H9 (cell line): ENCODE measurements at places on chromosomes 7 and 10.

DNA sequence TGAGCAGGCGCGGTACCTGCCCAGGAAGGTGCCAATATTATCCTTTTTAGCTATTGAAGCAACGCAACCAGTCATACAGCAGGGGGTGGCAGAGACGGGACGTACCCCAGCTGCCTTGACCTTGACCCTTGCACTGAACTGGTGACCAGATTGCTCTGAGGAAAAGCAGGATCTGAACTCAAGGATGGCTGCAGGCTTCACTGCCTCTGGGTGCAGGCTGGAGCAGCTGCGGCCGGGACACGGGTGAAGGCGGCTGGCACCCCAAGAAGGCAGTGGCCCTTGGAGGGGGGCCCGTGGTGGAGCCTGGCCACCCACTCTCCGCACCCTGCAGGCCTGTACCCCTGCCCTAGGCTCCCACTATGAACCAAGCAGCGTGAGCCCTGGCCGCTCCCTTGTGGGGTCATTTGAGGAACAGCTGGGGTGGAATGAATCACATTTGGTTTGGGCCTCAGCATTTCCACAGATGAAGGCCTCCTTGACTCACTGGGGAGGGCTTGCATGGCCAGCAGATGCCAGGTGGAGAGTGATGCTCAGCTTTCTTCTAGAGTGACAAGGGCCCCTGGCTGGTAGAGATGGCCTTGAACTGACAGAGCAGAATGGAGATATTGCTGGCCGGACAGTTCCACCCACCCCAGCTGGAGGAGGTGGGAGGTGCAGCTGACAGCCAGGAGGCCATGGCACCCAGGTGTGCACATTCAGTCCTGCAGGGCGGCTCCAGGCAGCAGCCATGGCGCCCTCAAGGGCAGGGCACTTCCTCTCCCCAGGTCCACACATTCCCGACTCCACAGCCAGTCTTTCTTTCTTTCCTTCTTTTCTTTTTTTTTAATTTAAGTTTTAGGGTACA, 218.7 kb downstream of the WDR37 start:
- DNase-seq = no peak

DNA sequence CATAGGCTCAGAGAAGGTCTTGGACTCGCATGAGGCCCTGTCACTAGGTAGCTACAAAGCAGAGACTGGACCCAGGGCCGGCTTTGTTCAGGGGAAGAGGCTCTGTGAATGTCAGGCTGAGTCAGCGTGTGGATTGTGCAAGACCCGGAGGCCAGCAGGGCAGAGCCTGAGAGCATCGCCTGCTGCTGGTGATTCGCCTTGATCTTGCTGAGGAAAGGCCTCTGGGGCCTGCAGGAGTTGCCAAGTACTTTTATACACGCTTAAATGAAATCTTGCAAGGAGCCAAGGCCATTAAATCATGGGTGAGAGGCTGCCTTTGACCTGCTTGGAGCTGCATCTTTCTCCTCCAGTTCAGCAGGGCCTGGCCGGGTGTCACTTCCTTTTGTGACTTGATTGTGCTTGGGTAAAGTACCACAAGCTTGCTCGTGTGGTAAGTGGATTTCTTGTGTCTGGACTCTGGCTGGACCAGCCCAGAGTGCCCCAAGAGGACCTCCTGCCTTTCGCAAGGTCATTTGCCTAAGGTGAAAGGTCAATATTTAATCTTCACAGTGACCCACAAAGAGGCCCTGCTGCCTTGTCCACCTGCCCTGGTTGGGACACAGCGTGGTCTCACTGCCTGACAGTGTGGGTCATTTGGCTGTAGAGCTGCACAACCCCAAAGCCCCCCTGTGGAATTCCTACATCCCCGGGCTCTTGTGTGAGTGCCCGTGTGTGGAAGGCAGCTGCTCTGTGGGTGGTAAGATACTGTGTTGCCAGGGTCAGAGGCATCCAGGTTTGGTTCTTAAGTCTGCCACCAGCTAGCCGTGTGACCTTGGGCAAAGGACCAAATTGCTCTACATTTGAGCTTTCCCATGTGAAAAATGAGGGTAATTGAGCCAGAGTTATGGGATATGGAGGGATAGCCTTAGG, 38.6 kb upstream of the SH2D4B start:
- peak; percentile 51 for DNase-seq

DNA sequence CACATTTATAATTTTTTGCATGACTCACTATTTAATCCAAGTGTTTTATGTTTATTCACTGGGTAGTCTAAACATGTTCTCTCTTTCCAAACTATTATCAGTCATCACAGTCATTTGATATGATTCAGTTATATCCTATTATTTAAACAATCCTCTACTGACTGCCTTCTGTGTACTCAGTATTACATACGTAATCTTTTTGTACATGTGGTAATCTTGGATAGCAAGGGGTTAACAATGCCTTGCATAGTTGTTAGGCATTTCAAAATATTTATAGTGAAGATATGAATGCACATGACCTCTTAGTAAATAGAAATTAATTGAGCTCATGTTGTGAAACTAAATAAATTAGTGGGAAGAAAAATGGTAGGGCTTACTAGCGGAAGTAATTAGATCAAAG, 379.4 kb upstream of the KIAA1217 start:
- no peak for DNase-seq

DNA sequence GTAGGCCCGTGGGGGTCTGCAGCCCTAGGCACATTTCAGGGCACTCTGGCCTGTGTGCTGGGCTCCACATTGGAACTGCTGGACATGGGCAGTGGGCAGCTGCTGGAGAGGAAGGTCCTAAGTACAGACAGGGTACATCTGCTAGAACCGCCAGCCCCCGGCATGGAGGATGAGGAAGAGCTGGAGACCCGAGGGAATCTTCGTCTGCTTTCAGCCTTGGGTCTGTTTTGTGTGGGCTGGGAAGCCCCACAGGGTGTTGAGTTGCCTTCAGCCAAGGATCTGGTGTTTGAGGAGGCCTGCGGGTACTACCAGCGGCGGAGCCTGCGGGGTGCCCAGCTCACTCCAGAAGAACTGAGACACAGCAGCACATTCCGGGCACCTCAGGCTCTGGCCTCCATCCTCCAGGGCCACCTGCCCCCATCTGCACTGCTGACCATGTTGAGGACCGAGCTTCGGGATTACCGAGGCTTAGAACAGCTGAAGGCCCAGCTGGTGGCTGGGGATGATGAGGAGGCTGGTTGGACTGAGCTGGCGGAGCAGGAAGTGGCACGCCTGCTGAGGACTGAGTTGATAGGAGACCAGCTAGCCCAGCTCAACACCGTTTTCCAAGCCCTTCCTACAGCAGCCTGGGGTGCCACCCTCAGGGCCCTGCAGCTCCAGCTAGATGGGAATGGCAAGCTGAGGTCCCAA, 1.4 kb downstream of the HPS6 start:
- no peak for DNase-seq

GRCh38 chr10:78997635-78998618, 70.8 kb upstream of the ZMIZ1 start:
- no peak for DNase-seq

- DNase-seq = no peak
Measured at GRCh38 chr10:127947211-127947610, 40.3 kb downstream of the PTPRE start.

DNA sequence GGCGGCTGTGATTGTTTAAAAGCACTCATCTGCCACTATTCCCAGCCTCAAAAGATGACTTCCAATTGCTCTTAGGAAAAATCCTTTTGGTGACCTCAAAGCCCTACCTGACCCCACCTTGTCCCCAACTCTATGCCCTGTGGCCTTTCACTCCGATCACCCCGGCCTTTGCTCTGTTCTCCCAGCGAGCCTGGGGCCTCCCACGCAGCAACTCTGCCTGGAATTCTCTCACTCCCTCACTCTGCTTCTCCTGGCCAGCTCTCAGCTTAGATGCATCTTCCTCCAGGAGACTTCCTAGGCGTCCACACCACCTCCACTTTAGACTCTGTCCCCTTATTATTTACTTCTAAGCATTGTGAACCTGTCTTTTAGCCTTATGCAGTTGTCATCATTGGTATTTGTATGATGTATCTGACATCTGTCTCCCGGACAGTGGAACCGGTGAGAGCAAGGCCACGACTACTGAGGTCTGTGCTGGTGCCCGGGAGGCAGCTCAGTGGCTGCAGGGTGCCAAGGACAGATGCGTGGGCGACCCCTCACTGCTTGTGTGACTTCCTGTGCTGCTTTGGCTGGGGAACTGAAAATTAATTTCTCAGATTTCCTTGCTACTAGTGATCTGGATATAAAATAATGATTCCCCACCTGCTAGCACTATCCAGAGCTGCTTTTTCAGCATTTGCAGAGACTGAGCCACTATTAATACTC, 63.0 kb downstream of the PIP4K2A start:
- DNase-seq = no peak

- peak; percentile 54 for DNase-seq
Measured at GRCh38 chr10:48444266-48444665, 137.8 kb downstream of the MAPK8 start.
